ENCODE measurements at places on chromosomes 5 and 9. TPM values are rescaled to one million over a fixed set of nuclear protein-coding genes. Genes with fewer than 3 reads are reported as not detected.

GRCh38 chr5:14723701-14724132, 59.2 kb downstream of the OTULIN start:
- no peak overlapping the region for H3K27ac ChIP-seq
- peaks cover 10% of the 10 kb centered on the region for H3K4me1 ChIP-seq
- peaks cover 20% of the 10 kb centered on the region for H3K36me3 ChIP-seq
- H3K27me3 ChIP-seq, result no peaks in the 10 kb centered on the region

- no peaks in the 10 kb centered on the region for H3K36me3 ChIP-seq
- H3K27ac ChIP-seq, result no peak overlapping the region
- no peaks in the 10 kb centered on the region for H3K4me1 ChIP-seq
- H3K4me3 ChIP-seq, result no peak overlapping the region
- H3K27me3 ChIP-seq, result no peaks in the 10 kb centered on the region
These were observed 19.3 kb upstream of the PPP2CA start for GRCh38 chr5:134245101-134245604.

The SLC6A19 gene
- total RNA-seq, result not detected

The PDZD2 gene
- total RNA-seq, result 1.3 TPM

Measured in T-cell (primary cell).